ENCODE measurements at places on chromosomes 12 and 14.

GRCh38 chr14:92513966-92514843, 624 bp downstream of the RIN3 start:
- no peak for DNase-seq

DNA sequence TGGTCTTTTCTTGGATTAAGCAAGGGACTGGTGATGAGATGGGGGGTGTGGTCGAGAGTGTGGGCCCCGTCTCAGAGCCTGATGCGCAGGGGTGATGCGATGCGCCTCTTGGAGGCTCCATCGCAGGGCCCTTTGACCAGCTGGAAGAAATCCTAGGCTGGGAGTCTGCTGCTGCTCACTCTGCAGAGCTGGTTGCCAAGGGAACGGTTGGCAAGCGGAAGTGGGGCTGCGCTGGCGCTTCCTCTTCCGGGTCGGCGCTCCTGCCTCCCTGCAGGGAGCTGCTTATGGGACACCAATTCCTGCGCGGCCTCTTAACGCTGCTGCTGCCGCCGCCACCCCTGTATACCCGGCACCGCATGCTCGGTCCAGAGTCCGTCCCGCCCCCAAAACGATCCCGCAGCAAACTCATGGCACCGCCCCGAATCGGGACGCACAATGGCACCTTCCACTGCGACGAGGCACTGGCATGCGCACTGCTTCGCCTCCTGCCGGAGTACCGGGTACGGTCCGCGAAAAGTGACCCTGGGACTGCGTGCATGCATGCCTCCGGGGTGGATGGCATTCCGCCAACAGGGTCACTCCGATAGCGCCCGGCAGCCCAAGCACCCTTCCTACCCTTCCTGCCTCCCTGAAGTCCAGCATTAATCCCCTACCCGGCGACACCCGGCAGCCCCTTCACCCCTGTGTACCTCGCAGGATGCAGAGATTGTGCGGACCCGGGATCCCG, at the start of gene MYG1:
TSS of gene MYG1 (plus strand) at position 242 of the 727 bp plus-strand sequence. CDS start at position 285, 43 bp downstream.
- peak; percentile 39 for DNase-seq

GRCh38 chr12:29320295-29321085, 60.5 kb downstream of the ERGIC2 start:
- DNase-seq, result no peak

GRCh38 chr12:47545938-47546609, 159.8 kb downstream of the RPAP3 start:
- DNase-seq, result no peak

GRCh38 chr12:24754690-24755638, 193.9 kb downstream of the BCAT1 start:
- no peak for DNase-seq

DNA sequence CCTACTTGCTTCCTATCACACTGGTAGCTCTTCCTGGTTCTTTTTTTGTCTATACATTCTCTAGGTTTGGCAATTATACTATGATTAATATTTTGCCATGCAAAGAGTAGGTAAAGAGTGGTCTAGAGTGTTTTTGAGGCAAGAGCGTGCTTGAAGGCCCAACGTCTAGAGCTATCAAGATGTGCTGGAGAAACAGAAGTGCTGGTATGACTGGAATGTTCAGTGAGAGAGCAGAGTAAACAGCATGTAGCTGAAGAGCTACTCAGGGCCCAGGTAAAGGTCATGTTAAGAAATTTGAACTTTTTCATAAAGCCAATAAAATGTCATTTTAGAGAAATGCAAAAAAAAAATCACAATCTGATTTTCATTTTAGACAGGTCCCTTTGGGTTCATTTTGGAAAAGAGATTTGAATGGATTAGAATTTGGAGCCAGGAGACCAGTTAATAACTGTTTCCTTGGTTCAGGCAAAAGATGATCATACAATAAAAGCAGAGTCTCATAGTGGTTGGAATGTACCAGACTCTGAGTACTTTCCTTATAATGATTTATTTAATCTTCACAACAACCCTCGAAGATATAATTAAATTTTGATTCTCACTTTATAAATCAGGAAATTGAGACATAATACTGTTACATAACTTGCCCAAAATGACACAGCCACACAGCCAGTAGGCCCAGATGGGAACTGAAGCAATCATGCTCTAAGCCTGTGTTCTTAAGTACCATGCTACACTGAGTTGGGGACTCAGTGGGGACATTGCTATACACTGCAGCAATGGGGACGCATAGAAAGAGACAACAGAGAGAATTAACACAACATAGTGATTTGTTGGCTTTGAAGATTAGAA, 350.1 kb downstream of the NELL2 start:
- DNase-seq, result no peak

- DNase-seq, result peak; percentile 75
Observed at GRCh38 chr12:124939421-124940142, 25.1 kb upstream of the UBC start.

- DNase-seq, result no peak
Observed at GRCh38 chr12:51403681-51404136, 12.5 kb upstream of the GALNT6 start.

GRCh38 chr12:4293299-4293965, 19.9 kb downstream of the CCND2 start:
- DNase-seq, result peak; percentile 8

DNA sequence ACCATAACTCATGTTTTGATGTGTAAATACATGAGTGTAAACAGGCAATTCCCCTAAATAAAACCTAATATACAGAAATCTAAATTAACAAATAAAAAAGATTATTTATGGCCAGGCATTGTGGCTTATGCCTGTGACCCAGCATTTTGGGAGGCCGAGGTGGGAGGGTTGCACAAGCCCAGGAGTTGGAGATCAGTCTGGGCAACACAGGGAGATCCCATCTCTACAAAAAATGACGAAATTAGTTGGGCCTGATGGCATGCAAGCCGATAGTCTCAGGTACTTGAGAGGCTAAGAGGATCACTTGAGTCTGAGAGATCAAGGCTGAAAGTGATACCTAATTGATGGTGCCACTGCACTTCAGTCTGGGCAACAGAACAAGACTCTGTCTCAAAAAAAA, 48.7 kb downstream of the BCAT1 start:
- no peak for DNase-seq

DNA sequence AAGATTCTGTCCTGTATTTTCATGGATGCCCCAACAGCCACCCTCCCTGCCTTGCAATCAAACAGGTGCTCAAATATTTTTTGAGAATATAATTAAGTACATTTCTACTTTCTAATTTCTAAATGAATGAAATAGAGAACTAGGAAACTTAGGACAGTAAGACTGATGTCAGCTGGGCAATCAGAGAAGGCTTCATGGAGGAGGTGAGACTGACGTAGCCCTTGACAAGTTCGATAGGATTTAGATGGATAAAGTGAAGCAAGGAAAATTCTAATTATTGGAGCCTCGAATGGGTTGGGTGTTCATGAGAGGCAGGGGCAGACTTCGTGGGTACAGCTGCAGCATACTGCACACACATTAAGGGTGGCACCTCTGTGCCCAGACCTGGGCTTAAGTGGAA, 36.0 kb downstream of the NINJ2 start:
- no peak for DNase-seq

DNA sequence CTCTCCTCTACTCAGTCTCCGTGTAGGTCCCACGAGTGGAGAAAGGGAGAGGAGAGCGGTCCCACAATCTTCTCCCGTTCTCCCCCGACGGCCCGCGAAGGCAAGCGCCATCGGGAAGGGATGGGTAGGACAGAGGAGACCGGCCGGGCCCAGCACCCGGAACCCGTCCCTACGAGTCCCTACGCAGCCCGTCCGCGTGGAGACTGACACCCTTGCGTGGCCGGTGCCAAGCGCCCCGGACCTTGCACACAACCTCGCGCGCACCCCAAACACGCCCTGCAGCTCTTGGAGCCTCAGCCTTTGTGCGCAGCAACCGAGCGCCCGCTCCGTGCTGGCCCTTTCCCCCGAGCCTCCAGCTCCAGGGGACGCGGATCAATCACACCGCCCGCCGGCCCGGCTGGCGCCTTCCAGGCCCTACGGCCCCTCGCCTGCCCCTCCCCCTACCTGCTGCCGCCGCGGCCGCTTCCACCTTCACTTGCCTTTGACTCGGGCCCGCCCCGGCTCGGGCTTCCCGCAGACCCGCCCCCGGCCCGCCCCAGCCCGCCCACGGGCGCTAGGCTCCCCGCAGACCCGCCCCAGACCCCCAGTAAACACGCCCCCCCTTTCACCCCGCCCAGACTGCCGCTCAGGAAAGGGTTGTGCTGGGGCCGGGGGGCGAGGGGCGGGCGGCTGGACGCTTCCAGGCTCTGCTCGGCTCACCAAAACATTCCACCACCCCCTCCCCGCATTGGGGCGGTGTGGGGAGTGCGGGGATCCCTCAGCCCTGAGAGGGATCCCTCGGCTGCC, at the start of gene NDRG2:
TSS of gene NDRG2 (minus strand) at position 477 of the 786 bp plus-strand sequence. CDS start 1,746 bp downstream, outside the sequence.
- peak; percentile 32 for DNase-seq

- DNase-seq, result no peak
Observed at GRCh38 chr12:27493260-27493940, 30.6 kb upstream of the PPFIBP1 start.

DNA sequence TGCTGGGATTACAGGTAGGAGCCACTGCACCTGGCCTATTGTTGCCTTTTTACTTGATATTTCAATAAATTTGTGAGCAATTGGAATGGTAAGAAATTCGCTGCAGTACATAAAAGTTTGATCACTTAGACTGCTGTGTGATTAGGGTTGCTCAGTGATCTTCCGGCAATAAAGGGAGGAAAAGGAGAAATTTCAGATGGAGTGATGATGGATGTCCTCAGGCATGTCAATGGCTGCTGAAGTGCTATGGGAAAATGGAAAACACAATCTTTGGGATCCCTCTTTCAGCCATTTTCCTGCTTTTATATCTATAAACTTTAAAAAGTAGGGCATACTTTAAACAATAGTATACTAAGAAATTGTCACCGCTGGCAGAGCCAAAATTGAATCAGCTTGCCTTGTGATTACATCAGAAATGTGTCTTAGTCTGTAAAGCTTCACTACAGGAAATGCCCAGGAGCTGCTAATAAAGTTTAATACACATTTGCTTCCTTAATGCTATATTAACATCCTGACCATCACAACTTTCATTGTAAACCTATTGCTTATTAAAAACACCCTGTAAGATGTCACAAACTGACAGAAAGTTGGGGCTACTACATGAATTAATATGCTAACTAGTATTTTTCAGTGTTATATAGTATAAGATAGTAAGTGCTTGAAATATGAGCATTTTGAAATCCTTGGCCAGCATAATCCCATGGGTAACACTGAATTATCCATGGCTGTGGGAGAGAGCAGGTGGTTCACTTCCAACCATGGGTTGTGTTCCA, 13.7 kb upstream of the FBXL14 start:
- no peak for DNase-seq

DNA sequence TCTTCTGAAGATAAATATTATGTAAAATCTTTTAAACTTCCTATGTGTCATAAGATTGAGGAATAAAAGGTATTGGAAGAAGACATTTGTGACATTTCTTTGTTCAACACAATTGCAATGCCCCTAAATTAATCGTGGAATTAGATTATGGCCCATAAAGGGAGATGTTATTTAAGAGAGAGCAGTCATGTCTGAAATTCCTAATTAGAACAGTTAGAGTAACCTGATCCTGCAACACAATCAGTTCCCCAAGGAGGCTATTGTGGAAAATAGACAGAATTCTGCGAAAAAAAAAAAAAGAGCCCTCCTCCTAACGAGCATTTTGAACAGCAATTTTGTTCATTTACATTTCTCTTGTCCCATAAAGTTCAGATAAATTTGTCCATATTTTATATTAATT, 339.5 kb downstream of the PAWR start:
- no peak for DNase-seq

Data from stimulated activated CD8-positive, alpha-beta memory T cell treated with anti-CD3 and anti-CD28 coated beads, Interleukin-4, amount 100 ng/mL, for 4 hours (primary cell).